ENCODE measurements at places on chromosomes 11 and 22.

- DNase-seq: no peak
Observed at GRCh38 chr11:127392575-127392974, 392.0 kb upstream of the KIRREL3 start.

GRCh38 chr11:13160806-13161205, 116.8 kb upstream of the BMAL1 start:
- no peak for DNase-seq

DNA sequence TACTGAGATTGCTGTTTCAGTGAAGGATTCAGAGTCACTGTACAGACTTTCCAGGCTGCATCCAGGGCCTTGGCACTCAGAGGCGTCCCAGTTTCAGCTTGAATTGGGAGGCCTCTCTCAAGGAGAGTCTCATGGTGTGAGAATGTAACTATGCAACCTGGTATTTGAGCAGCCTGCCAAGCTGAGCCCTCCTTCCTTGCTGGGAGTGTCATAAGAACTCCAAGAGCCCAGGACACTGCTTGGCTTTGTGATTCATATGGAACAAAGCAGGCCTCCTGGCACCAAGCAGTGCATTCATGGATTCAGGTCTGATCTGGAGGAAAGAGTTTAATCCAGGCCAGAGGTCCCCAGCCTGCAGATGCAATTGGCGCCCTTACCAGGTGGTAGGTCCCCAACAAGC, 171.7 kb downstream of the DBX1 start:
- peak; percentile 84 for DNase-seq

- DNase-seq: no peak
Observed at GRCh38 chr11:32571039-32571438, 12.6 kb upstream of the EIF3M start.

GRCh38 chr11:77457340-77457739, 16.6 kb downstream of the PAK1 start:
- no peak for DNase-seq

- no peak for DNase-seq
Observed at GRCh38 chr11:60511393-60511792, 3.8 kb upstream of the MS4A13 start.

DNA sequence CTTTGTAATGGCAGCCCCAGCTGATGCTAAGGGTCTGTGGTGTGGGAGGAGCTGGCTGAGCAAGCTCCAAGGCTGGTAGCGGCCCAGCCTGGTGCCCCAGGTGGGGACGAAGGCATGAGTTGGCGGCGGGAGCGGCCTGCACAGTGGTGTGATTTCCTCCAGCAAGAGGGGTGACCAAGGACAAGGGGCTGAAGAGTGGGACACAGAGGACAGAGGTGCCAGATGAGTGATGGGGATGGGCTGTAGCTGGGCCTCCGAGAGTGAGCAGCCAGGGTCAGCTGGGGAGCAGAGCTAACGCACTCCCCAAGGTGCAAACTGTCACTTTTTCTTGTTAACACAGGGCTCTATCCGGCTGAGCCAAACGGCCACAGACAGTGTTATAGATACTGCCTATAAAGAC, 229.2 kb upstream of the TBCEL start:
- no peak for DNase-seq

DNA sequence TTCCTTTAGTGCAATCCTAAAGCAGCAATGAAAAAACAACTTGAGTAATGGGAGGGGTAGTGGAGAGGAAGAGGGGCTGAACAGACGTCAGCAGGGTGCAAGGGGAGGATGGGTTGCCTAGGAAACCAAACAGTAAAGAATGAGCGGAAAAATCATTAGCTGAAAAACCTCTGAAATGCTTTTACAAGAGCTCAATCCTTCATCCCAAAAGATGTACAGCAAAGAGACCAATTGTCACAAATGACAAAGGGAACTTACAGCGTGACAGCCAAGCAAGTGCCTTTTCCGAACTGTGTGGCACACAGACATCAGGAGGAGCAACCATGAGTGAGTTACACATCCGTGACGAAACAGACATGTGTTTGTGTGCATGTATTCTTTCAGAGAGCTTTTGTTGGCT, 104.6 kb downstream of the SIK3 start:
- peak; percentile 53 for DNase-seq

DNA sequence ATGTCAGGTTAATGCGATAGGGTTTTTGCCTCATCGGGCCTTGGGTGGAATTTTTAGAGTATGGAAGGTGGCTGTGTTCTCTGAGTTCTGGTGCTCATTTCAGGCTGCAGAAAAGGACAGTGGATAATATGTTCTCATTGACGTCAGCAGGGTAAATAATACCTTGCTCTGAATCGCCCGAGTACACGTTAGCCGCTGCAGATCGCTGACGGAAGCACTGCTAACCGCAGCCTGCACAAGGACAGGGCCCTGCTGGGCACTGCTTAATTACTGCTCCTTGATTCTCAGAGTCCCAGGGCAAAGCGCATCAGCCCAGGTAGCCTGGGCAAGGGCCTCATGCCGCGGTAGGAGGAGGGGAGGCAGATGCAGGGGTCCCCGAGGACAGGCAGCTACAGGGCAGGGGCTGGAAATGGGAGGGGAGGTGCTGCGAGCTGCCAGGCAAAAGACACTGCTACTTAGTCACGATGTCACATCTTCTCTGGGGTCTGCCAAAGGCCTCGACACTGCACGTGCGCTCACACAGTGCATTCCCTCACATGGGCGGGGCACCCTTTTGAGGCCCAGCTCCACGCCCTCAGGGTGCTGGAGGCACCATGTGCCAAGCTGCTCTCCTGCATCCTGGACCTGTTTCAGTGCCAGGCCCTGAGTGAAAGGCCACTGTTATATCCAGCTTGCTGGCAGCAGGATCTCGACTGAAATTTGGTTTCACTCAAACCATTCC, 35.2 kb downstream of the PPP2R1B start:
- no peak for DNase-seq
